Motor neuron (in vitro differentiated cells): ENCODE measurements at places on chromosomes 5 and 9.
A peak's percentile ranks its signal among the peaks of the same experiment; 100 is the strongest.

DNA sequence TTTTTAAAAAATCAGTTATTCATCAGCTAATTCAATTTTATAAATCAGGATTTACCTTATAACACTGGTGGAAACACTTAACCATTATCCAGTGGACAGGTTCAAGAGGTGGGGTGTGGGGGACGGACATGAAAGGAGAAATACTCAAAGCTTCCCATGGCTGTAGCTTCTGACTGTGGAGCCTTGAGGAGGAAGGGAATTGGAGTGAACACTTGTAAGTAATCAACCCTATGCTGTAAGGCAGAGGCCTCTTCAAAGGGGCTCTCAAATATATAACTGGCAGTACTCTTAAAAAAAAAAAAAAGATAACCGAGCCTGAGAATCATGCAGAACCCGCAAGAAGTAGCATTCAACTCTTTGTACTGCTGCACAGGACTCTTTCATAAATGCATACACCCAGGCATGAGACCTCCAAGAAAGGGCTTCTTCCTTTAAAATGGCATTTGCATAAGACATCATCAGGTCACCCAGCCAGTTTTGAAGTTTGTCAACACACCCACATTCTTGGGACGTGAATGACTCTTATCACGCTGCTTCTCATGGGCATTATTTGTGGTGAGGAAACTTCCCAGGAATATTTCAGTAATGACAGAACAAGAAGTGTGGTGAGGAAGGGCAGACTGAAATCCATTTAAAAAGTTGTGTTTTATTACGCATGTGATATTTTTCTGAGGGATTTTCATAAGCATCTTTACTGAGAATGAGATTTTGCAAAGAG is 8.1 kb downstream of the OSMR start:
- ATAC-seq: peak; percentile 8

DNA sequence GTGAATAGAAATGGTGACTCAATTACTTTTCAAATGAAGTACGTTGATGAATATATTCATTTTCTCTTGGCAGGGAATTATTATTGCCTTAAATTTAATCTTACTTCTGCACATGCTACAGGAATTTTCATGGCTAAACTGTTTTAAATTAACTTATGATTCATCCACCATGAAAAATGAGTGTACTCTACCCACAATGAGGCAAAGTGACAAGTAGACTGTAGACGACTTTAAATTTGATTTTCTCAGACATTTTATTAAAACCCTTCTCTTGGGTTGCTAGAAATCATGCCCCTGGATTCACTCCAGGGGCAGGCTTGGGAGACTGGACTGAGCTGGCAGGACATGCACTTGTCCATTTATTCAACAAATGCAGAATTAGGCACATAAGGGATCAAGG is 23.5 kb upstream of the ERAP2 start:
- peak; percentile 55 for ATAC-seq

- no peak for ATAC-seq
Measured at GRCh38 chr9:9924376-9924775, 688.4 kb downstream of the PTPRD start.

DNA sequence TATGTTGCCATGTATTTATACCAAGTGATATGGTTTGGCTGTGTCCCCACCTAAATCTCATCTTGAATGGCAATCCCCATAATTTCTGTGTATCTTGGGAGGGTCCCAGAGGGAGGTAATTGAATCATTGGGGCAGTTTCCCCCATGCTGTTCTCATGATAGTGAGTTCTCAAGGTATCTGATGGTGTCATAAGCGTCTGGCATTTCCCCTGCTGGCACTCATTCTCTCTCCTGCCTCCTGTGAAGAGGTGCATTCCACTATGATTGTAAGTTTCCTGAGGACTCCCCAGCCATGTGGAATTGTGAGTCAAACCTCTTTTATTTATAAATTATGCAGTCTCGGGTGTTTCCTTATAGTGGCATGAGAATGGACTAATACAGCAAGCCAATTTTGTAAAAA is 140.8 kb upstream of the ADAMTSL1 start:
- no peak for ATAC-seq

- no peak for ATAC-seq
Measured at GRCh38 chr9:10773136-10773535, 160.3 kb upstream of the PTPRD start.

DNA sequence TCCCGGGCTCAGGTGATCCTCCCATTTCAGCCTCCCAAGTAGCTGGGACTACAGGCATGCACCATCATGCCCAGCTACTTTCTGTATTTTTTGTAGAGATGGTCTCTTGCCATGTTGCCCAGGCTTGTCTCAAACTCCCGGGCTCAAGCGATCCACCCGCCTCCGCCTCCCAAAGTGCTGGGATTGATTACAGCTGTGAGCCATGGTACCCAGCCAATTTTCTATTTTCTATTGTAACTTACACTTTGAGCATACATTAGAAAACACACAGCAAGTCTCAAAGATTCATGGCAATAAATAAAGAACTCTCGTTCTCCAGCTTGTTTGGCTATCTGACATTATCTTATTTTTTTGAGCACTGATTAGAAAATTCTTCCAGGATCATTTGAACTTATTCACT is 228.7 kb downstream of the ADAMTS6 start:
- no peak for ATAC-seq

GRCh38 chr5:26329562-26330189 is 708.7 kb downstream of the CDH9 start:
- ATAC-seq: no peak

GRCh38 chr9:133839822-133840329 is 101.7 kb upstream of the SARDH start:
- peak; percentile 68 for ATAC-seq

GRCh38 chr9:120944948-120945347 is 18.4 kb upstream of the TRAF1 start:
- no peak for ATAC-seq

- peak; percentile 87 for ATAC-seq
Measured at GRCh38 chr5:38783011-38783561, 62.7 kb upstream of the OSMR start.

DNA sequence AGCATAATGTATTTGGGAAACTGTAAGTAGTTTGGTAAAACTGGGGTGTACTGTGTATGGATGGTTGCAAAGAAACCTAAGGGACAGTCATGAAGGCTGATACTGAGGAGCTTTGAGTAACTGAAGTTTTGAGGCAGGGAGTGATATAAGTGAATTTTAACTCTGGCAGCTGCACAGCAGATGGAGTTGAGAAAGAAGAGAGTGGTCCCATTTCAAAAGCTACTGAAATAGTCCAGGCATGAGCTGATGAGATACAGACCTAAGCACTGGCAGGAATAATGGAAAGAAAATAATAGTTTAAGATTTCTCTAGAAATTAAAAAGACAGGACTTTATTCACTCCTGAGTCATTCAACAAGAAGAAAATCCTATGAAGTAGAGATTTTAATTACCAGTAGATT is 232.0 kb downstream of the CHSY3 start:
- ATAC-seq: no peak

DNA sequence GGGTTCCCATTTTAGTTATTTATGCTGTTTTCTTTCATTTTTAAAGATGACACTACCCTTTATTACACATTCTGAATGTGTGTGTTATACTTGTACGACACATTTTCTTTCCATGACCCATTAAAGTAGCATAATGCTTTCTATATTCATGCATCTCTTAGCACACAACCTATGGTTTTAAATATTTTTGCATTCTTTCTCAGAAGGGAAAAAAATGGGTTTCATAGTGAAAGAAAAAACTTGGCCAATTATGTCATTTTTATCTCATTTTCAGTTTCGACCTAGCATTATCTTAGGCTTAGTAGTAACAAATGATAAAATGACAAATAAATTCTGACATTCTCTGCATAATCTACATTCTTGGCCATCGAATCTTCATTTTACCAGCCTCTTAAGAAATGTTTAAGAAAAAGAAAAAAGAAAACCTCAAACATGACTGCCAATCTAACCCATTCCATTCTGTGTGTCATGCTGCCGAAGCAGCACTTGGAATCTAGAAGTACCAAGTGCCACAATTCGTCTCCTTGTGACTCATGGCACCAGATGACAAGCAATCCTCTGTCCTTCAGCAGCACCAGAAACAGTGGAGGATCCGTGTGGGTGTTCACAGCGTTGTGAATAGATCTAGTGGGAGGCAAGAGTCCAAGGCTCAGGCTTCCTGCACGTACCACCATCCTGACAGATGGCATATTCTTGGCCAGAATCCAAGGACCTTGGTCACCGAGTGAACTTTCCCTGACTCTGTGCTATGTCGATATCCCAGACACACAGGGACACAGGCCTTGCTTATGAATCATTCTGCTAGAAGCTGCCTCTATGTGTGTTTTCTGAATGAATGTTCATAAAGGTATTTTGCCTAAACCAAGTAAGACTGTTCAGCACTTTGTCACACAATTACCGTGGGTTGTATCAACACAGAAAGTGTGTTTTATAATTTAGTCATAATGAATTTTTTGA is 502.7 kb downstream of the NR2F1-AS1 start:
- ATAC-seq: peak; percentile 96

DNA sequence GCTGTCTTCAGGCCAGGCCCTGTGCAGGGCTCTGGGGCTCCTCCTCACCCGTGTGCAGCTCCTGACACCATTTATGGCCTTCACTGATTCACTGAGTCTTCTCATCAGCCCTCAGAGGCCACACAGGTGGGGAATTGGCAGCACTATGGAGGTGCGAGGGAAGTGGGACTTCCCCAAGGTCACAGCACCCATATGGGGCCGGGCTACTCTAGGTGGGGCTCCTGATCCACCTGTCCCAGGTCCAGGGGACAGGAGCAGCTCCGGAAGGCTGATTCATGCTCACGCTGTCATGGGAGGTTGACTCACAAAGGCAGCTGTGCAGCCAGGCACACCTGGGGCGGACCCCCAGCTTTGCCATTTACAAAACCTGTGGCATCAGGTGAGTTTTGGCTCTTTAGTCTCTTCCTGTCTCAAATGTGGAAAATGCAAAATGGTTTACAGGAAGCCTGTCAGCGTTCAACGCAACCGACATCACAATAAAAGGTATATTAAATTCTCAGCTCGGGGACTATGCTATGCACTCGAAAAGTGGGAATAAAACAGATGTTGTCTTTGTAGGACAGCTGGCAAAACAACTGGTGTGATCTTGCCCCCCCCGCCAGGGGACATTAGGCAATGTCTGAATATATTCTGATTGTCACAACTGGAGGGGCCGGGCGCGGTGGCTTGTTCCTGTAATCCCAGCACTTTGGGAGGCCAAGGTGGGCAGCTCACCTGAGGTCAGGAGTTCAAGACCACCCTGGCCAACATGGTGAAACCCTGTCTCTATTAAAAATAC is 15.0 kb downstream of the NAIF1 start:
- no peak for ATAC-seq

- no peak for ATAC-seq
Measured at GRCh38 chr9:109811876-109812275, 31.9 kb downstream of the PALM2AKAP2 start.

DNA sequence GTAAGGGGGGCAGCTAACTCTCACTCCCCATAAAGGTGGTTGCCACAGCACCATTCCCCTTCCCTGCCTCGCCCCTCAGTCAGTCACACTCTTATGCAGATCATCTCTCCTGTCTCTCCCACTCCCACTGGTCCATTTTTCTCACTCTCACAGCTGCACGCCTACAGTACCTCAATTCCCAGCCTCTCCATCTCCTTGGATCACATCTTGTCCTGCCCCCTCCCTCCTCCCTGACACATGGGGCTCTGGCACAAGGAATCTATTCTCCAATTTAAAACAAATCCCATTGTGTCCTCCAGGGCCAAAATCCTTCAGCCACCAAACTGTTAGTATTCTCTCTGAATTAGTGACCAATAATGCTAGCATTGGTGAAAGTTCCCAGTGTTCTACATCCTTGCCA is 114.4 kb downstream of the AUH start:
- ATAC-seq: peak; percentile 29

GRCh38 chr5:148653836-148654781 is at the start of gene HTR4:
HTR4 (minus strand) TSS chr5:148654527; CDS start chr5:148637014, 17,513 bp downstream.
- ATAC-seq: peak; percentile 30

- ATAC-seq: no peak
Measured at GRCh38 chr5:50710838-50711237, 44.4 kb downstream of the PARP8 start.

DNA sequence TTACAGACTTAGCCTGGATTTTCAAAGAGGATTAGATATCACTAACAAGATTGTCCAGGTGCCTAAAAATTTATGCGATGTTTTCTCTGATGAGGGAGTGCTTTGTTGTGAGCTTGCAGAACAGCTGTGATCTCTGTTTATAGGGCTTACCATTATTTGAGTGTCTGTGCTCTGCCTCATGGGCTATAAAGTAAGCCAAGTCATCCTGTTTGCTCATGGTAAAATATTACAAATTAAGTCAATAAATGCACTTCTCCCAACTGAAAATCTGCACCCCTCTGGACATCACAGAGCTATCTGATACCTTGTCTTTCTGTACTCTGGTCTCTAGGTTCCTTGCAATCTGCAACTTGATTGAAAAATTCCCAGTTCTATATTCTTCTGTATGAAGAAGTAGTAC is 293.4 kb upstream of the ACTBL2 start:
- ATAC-seq: no peak

DNA sequence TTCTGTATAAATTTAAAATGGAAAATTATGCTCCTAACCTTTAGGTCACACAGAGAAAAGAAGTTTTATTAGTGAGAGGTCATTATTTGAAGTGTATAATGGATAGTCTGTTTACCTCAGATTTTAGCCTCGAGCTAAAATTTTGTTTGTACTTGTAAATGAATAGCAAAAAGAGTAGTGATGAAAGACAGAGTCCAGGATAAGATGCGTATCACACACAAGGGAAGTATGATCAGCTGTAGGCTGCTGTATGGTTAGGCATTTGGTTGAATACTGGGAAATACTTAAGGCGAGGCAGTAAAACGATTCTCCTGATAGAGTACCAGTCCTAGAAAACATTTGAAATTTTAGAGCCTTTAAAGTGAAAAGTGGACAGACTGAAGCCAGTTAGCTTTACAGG is 92.7 kb downstream of the FBXL7 start:
- no peak for ATAC-seq

DNA sequence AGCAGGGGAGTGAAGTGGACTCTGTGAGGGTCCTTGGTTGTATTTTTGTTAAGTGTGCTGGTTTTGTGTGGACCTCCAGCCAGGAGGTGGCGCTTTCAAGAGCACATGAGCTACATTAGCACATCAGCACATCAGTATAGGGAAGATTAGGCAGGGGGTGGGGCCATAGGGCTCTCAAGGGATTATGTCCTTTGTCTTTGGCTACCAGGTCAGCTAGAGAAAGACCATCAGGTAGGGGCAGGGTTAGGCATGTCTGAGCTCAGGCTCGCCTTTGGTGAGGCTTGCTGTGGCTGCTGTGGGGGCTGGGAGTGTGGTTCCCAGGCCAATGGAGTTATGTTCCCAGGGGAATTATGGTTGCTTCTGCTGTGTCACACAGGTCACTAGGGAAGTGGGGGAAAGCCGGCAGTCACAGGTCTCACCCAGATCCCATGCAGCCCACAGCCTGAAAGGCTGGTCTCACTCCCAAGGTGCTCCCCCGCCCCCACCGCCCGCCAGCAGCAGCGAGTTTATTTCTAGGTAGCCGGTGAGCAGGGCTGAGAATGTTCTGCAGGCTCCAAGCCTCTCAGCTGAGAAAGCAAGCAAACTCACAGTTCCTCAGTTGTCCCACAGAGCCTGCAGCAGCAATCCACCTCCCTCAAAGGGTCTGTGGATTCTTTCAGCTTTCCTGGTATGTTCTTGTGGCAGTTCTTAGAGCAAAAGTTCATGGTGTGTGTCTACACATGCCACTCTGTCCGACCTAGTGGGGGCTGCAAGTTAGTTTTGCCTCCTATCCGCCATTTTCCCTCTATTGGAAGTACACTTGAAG is 13.7 kb downstream of the OR1J1 start:
- no peak for ATAC-seq
